ENCODE measurements at places on chromosomes 11 and 22. TPM values are rescaled to one million over a fixed set of nuclear protein-coding genes. Genes with fewer than 3 reads are reported as not detected.

MYEOV gene
- total RNA-seq = 23.9 TPM

KBTBD4 gene
- total RNA-seq = 21.7 TPM

APOBEC3B gene
- 3.9 TPM for total RNA-seq

MMP10 gene
- not detected for total RNA-seq

APOA1 gene
- total RNA-seq = not detected

SAA1 gene
- not detected for total RNA-seq

PRR14L gene
- total RNA-seq = 16.9 TPM

UQCC3 gene
- total RNA-seq = 9.2 TPM

MS4A3 gene
- not detected for total RNA-seq

TREH gene
- not detected for total RNA-seq

All from subcutaneous preadipocyte (primary cell).